GM13976 (cell line): ENCODE measurements at places on chromosomes 2 and 18.

GRCh38 chr18:63292831-63293683, 26.5 kb downstream of the BCL2 start:
- DNase-seq: peak; percentile 53

DNA sequence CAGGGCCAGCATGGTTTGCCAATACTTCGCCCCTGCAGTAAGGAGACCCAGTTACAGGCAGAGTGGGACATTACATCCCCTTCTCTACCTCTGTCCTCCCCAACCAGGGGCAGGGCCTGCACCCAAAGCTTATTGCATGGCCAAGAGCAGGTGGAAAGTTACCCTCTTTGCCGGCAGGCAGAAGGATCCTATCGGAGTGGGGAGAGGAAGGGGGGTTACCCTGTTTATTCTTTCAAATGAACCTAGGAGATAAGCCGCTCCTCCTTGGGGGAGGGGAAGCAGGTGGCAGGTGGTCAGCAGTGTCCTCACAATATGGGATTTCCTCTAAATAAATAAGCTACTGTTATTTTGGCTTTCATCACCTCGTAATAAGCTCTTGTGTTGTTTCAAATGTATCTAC, 53.9 kb downstream of the SPATS2L start:
- DNase-seq: no peak

- DNase-seq: no peak
Measured at GRCh38 chr18:60893355-60894097, 439.7 kb upstream of the CDH20 start.

DNA sequence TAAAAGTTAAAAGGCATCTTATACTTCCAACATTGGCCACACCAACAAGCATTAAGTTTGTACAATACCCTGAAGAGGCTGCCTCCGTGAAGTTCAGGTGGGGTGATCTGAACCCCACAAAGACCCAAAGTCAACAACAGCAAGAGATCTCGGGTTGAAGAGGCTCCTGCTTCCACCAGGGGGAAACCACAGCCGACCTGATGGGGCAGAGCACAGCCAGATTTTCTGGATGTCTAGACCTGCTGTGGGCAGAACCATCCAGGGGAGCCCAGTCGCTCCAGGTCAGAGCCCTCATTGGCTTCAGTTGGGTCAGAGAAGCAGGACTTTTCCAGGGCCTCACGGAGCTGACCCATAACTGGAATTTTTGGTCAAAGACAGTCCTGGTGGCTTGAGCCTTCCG, 66.5 kb upstream of the ACKR3 start:
- no peak for DNase-seq

GRCh38 chr2:199596549-199596948, 138.8 kb upstream of the SATB2 start:
- no peak for DNase-seq
